ENCODE measurements at places on chromosomes 3 and 15. TPM values are rescaled to one million over a fixed set of nuclear protein-coding genes. Genes with fewer than 3 reads are reported as not detected.

Gene PRSS50
- not detected for total RNA-seq

GRCh38 chr3:128563439-128563838, 70.4 kb upstream of the GATA2 start:
- peak; percentile 61 for DNase-seq

DNA sequence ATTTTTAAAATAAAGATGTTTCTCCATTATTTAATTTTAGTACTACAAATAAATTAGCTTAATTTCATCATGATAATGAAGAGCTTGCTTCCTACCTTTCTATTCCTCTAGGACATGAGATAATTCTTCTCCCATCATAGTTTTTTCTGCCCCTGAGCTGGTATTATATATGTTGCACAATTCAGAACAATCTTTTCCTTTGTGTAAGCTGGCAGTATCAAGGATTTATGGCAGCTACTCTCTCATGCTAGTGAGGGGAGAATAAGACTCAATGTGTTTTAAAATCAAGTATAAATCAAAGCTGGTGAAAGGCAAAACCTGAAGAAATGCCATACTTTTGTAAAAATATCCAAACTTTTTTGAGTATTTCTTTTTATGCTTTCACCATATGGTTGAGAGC, 1405.3 kb downstream of the SI start:
- no peak for DNase-seq

DNA sequence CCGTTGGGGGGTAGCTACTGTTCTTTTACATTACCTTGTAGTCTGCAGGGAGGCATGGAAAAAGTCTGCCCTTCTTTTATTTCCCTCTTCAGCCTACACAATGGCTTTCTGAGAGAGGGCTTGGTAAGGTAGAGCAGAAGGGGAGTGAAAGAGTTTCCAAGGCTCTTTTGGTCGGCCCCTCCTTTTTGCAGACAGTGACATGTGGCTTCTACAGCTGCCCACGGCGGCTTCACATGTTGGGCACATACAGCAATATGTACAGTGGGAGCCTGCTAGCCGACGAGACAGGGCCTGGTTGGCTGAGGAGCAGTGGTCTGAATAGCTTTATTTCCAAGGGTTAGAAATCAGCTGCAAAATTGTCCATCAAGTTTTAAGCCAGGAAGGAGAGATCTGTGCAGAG, 4.0 kb downstream of the INAFM2 start:
- DNase-seq: peak; percentile 69

DNA sequence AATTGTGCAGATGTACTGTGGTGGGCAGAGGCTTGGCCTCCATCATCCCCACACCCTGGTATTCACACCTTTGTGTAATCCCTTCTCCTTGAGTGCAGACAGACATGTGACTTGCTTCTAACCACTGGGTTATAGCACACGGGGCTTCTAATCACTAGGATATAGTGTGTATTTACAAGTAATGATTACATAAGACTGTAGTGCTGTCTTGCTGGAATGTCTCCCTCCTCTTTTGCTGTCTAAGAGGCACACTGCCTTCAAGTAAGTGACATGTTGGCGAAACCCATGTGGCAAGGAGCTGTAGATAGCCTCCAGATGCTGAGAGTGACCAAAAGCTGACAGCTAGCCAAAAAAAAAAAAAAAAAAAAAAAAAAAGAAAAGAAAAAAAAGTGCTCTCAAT, 542.7 kb upstream of the MDFIC2 start:
- DNase-seq: no peak

- DNase-seq: peak; percentile 81
These were observed 2.4 kb downstream of the TSC22D2 start for GRCh38 chr3:150410311-150411105.

GRCh38 chr3:53231532-53232511, 24.0 kb downstream of the TKT start:
- DNase-seq: peak; percentile 76

GRCh38 chr3:161291191-161291901, 70.2 kb downstream of the NMD3 start:
- DNase-seq: no peak
